ENCODE measurements at places on chromosomes 12 and 14.

DNA sequence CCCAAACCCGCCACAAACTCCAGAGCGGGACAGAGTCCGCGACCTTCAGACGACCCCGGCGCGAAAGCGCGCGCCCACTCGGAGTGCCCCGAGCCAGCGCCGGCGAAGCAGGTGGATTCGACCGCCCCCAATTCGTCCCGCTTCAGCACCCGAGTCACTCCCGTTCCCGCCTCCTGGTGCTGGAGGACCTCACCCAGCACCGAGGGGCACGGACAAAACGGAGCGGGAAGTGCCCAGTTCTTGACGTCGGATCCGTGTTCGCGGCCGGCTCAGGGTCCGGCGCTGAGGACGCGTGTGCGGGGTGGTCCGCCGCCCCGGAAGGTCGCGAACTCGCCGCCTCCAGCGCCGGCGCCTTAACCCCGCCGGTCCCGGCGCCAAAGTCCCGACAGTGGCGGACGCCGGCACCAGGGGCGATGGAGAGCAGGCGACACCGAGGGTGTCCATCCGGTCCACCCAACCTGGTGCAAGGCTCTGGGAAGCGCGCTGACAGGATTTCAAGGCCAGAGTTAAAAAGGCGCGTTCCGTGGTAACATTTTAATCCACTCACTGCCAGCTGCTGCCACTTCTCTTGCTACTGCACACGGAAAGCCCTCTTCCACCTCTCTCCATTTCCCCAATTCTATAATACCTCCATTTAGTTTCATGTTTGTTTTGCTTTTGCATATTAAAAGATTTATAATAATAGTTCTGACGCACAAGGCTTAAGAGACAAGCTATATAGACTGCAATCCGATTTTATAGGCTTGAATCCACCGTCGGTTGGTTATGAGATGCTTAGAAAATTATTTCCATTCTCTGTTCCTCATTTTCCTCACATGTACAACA is 240.0 kb upstream of the CPNE8 start:
- DNase-seq, result no peak

DNA sequence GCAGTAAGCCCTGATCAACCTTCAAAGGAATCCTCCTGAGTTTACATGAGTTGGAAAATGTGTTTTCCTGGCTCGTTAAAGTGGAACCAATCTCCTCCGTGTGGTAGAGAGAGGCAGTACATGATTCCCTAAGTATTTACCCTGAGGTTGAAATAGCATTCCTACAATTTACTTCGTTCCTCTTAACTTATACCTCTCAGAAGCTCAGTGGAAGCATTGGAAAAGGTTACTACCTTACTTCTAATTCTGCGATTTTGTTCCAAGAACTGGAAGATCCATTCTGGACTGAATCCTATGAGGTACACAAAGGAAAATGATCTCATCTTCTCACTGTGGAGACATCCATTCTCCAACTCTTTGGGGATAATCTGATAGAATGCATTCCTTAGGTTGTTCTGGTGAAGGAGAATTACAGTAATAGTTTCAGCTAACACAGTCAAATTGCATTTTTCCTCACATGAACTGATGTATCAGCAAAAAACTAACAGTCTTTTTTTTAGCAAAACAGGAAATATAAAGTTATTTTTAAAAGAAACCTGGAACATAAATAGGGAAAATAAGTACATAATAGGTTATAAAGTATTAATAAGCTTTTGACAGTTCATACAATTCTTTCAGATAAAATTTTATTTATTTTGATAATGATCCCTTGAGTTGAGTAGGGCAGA is 475.6 kb downstream of the PDZRN4 start:
- DNase-seq, result no peak

- no peak for DNase-seq
Measured at GRCh38 chr12:58034712-58035111, 93.3 kb downstream of the ATP23 start.

- no peak for DNase-seq
Measured at GRCh38 chr14:105126981-105127329, 41.6 kb downstream of the JAG2 start.

DNA sequence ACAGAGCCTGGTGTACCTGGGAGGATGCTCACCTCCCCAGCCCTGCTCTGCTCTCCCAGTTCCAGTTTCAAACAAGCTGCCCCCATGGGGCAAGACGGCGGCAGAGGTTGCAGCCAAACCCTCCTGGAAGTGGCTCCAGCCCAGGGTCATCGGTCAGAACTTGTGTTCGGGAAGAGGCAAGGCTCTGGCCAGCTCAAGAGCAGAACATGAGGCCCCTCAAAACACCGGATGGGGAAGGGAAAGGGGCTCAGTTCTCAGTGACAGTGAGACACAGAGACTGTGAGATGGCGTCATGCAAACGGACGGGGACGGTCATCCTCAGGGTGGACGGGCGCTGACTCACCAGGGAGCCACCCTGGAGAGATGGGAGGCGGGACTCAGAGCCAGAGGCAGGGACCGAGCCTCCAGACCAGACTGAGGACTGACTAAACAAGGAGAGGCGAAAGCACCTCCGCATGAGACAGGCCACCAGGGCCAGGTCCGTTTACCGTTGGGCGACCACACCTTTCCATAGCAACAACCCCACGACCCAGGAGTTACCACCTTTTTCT is 63.9 kb upstream of the GALNT9 start:
- DNase-seq, result no peak

DNA sequence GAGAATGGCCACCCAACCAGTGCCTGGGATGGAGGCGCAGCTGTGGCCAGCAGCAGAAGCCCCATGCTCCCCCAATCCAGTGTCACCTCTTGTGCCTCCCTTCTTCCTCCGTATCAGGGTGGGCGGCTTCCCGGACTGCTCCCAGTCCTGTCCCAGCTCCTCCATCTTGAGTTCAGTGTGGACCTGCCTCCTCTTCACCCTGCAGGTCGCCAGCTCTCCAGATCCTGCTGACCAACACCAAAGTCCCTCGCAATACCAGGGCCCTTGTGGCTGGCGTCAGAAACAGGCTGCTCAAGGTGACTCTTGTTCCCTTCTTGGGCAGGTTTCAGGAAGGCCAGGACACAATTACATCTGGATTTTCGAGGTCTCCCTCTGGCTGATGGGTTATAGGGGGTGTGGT is 17.0 kb downstream of the MVK start:
- no peak for DNase-seq

- DNase-seq, result no peak
Measured at GRCh38 chr12:118424884-118425283, 48.5 kb downstream of the SUDS3 start.

Data from CD4-positive, alpha-beta T cell treated with Interleukin-12 subunit alpha and Interleukin-12 subunit beta, for 1 hour (primary cell).